Esophagus squamous epithelium (tissue), 5 donors: ENCODE measurements at places on chromosomes 6 and 20. TPM values are rescaled to one million over a fixed set of nuclear protein-coding genes. Genes with fewer than 3 reads are reported as not detected.

DNA sequence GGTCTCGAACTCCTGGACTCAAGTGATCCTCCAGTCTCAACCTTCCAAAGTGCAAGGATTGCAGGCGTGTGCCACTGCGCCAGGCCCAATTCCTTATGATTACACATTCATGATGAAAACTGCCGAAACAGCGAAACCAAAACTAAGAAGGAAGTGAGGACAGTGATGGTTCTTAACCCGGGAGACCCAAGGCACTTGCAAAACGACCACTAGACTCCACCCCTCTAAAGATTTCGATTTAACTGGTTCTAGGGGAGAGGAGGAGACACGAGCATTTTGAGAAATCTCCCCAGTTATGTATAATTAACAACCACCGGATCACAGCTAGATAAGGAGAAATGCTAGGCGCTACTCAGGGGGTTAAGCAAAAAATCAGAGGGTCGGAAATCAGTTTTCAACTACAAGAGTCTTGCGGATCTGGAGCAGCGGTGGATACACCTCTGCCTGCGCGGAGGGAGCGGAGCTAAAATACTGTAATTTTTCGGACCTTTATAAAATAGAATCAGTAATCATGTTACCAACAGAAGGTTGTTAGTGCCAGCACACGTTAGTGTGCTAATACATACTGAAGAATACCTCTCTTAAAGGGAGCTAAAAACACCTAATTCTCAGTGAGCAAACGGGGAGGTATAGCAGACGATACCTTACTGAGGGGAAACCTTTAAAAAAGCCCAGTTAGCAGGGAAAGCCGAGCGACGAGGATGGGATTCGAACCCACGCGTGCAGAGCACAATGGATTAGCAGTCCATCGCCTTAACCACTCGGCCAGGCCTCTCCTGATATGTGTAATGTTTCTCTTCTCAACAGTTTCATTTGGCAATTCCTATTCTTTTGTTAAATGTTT, 60.0 kb upstream of the BTN3A2 start:
- no peak for DNase-seq

NRSN1 gene
- total RNA-seq = not detected

ZNF165 gene
- 1.7 TPM for total RNA-seq

- DNase-seq = no peak
Measured at GRCh38 chr6:6781172-6781872, 192.8 kb downstream of the LY86 start.

ABT1 gene
- total RNA-seq = 18.1 TPM

GRCh38 chr6:158118886-158119285, 49.2 kb downstream of the SERAC1 start:
- DNase-seq = no peak

DNA sequence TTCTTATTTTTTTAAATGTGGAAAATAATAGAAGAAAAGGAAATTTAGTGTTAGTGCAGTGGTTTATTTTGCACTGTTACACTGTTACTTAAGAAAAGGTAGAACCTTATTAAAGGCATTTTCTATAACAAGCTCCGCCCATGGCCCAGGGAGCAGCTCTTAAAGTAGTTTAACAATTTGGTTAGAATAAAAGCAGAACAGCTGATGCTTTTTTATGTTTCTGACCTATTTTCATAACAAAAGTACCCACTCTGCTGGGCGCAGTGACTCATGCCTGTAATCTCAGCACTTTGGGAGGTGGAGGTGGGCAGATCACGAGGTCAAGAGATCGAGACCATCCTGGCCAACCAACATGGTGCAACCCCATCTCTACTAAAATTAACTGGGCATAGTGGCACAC, 32.6 kb downstream of the DSTN start:
- no peak for DNase-seq

DNA sequence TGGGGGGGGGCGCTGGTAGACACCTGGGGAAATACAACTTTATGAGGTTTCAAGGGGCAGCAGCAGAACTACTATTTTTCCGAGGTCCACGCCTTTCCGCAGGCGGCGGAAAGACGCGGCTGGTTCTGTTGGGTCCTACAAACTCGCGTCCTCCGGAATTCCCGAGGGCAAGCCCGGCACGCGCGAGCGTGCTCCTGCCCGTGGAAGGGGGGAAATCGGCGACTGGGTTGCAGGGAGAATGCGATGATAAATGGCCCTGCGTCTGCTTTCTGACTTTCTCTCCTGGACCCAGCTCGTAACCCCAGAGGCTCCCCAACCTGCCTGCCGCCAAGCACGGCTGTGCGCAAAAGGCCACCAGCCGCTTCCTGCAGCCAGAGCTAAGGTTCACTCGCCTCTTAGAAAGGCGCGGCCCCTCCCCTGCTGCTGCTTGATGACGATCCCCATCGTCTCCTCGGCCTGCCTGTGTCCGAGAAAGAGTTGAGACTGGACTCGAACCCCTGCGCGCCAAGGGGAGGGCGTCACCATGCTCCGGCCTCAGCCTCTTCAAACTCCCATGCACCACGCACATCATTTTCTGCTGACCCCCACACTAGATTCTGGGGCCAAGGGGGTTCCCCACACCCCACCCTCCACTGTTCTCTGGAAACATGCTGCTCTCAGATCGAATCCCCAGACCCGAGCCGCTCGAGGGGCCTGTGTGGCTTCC, 6.7 kb downstream of the FOXA2 start:
- DNase-seq = no peak

DNA sequence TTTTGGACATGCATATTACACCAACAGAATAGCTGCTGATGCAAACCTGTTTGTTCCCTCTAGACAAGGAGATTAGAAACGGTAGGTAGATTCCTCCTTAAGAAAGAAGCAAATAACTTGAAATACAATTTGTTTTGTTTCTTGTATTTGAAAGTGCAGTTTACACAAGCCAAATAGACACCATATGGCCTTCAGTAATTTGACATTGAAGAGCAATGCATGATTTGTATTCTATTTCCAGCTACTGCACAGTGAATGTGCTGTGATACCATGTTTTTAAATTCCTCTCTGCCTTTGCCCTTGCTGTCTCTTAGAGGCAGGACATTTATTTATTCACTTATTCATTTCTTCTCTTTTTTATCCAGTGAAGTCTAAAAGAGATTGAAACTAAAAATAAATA, 31.9 kb upstream of the ANKEF1 start:
- no peak for DNase-seq

KHDC1L gene
- total RNA-seq = not detected

MAS1L gene
- not detected for total RNA-seq

STK35 gene
- 24.8 TPM for total RNA-seq

DNA sequence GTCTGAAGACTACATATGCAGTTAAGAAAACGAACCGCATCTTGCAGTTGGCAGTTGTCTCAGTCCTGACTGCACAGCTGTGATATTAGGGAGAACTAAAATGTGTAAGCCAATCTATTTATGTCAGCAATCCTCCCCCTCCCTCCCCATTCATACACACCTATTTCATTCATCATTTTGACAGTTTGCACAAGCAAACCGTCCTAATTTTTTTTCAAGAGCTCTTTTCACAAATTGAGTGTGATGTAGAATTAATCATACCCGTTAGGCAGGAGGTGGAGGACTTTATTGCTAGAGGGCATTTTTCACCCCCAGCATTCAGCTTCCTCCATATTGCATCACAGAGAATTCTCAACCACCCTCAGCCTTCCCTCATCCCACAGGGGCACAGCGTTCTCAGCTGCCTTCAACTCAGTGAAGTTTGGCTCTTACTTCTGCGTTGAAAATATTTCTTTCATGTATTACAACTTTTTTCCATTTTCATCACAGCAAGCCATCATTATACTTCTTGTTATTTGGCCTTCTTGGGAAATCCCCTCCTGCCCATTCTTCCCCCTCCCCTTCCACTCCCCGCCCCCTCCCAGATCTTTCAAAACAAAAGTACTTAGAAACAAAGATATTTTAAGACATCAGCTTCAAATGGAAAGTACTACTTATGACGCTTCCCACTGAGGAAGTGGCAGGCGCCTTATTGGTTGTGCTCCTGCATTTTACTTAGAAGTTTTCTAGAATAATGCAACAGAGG, 37.5 kb downstream of the NOX3 start:
- DNase-seq = no peak
